Right renal pelvis (tissue), 4 donors: ENCODE measurements at places on chromosomes 12 and 14.

GRCh38 chr14:32460267-32460666, 131.2 kb downstream of the AKAP6 start:
- no peak for DNase-seq

GRCh38 chr12:98748463-98748862, 103.4 kb downstream of the APAF1 start:
- no peak for DNase-seq

DNA sequence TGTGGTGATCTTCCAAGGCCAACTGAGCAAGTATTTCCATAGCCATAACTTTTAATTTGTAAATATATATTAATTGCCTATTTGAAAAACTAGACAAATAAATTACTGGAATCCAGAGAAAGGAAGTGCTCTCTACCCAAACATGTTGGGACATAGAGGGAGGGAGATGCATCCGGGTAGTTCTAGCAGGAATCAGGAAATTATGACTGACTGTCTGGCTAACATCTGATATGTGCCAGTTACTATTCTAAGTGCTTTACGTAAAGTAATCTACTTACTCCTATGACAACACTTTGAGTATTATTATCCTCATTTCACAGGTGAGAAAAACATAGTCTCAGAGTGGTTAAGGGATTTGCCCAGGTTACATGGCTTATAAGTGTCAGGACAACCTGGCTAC, 147.7 kb upstream of the VASH1 start:
- no peak for DNase-seq

DNA sequence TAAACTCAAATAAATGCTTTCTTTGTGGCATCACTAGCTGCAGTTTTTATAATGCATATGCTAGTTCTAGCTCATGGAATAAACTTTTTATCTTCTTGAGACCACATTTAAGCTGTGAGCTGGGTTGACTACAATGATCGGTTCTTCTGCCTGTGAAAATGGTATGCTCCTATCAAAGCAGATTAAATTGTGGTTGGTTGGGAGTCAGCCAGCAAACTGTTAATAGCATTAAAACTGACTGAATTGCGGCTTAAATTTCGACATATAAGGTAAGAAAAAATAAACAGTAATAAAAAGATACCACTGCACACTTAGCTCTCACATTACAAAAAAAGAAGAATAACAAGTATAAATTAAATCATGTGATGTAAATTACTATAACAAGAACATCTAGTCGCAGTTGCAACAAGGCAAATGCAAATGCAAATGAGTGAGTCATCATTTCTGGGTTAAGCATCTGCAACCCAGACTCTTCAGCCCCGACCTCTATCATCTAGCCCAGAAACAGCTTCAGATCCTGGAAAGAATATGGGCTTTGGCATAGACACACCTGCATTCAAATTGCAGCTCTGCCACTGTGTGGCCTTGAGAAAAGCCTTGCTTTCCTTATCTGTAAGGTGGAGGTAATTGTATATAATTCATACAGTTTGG, 19.8 kb upstream of the DHRS7 start:
- DNase-seq: no peak

- no peak for DNase-seq
Observed at GRCh38 chr14:91893669-91894068, 26.3 kb upstream of the TC2N start.
